ENCODE measurements at places on chromosomes 5 and 9.

DNA sequence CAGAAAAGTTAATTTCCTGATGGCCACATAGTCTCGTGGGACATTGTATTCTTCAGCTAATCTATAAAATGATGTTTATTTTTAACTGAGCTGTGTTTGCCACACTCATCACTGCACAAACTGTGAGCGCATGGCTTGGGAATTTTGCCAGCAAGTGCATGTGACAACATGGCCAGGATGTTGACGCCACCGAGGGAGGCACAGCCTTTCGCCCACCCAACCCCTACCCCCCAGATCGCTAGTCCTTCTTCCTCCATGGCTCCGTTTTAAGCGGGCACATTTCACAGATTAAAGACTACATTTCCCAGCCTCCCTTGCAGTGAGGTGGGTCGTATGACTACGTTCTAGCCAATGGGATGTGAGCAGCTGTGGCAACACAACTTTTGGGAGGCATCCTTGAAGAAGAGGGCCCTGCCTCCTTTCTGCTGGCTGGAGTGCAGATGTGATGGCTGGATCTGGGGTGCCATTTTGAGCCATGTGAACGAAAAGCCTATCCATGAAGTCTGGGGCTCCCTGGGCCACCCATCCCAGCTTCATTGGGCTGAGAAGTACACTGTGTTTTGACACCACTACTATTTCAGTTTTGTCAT, 7.9 kb downstream of the NRARP start:
- no peak for DNase-seq

- no peak for DNase-seq
Measured at GRCh38 chr9:95078939-95079338, 238.6 kb downstream of the FANCC start.

DNA sequence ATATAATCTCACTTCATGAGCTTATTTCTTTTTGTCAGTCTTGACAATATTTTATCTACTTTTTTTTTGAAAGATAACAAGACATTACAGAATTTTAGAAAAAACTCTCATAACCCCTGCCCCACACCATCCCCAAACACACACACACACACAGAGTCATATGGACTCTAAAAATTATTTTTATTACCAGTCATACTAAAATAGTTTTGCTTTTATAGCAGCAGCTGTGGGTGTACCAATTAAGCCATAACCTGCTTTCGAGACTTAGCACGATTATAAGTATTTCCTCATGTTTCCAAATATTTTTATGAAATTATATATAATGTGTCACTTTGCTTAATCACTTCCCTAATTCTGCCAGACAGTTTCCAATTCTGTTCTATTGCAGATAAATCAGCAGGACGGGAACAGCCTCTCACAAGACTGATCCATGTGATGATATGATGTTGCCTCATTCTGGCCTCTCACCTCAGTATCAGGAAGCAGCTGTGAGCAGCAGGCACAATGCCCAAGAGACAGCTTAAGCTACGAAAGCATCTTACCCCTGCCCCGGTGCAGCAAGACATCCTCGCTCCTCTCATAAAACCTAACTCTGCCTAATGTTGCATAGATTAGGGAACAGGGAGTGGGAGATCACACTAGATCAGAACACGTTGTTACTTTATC, 7.0 kb downstream of the PDCL start:
- DNase-seq = no peak

GRCh38 chr5:74237571-74238145, 402.9 kb downstream of the ENC1 start:
- no peak for DNase-seq

GRCh38 chr9:122143296-122143695, 16.3 kb downstream of the NDUFA8 start:
- DNase-seq = no peak

- no peak for DNase-seq
Measured at GRCh38 chr5:107781451-107781850, 110.7 kb upstream of the EFNA5 start.

GRCh38 chr5:176441921-176442323, 6.3 kb upstream of the FAF2 start:
- no peak for DNase-seq

- no peak for DNase-seq
Measured at GRCh38 chr9:21523021-21524014, 41.2 kb upstream of the IFNE start.

- no peak for DNase-seq
Measured at GRCh38 chr5:61409568-61409967, 77.5 kb downstream of the ZSWIM6 start.

GRCh38 chr9:119366909-119367682, 2.1 kb downstream of the BRINP1 start:
- no peak for DNase-seq

DNA sequence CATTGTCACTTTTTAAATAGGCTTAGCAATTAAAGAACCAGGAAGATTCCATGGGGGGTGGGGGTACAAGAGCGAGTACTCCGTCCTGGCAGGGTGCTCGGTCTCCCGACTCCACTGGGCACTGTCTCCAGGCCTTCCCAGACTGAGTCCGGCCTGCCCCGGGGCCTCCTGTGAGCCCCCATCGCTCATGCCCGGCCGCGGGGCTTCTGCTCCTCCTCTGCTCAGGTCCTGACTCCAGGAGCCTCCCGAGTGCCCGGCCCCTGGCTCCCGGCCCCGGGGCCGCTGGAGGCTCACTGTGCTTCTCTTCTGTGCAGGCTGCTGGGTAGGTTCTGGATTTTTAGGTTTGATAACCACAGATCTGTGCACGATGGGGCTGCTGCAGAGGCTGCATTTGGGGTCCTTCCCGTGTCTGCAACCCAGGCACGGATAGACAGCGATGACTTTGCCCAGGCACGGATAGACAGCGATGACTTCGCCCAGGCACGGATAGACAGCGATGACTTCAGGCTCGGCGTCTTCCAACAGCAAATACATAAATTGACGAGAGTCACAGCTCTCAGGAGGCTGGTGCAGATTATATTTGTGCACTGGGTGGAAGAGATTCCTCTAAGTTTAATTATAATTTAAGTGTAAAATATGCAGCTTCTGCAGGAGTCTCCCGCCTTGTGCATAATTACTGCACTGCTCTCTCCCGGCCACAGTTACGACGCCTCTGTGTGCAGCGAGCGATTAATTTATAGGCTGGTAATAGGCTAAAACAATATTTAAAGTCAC, 74.8 kb upstream of the RXRA start:
- no peak for DNase-seq

Data from esophagus muscularis mucosa (tissue), 4 donors.